CD4-positive, alpha-beta T cell treated with Interleukin-17A for 1 hour (primary cell): ENCODE measurements at places on chromosomes 3 and 15.

GRCh38 chr3:46089237-46090011 is 62.1 kb upstream of the XCR1 start:
- DNase-seq: peak; percentile 32

- no peak for DNase-seq
Observed at GRCh38 chr3:185630182-185630622, 44.1 kb downstream of the SENP2 start.

- no peak for DNase-seq
Observed at GRCh38 chr15:79519628-79520027, 87.5 kb downstream of the MINAR1 start.

DNA sequence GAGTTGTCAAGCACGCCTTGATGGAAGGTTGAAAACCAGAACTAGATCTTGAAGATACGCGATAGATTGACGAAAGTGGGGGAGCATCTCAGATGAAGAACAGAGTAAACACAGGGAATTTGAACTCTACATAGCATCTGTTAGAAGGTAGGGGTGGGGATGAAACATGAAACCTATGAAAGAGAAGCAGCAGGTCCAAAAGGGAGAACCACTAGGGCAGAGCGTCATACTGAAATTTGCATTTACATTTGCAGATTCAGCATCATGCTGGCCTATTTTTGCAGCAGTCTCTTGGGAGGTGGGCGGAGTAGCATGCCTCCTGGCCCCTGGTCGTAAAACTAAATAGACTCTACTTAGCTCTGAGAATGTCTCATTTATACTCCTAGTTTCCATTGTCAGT is 46.1 kb upstream of the RASGRP1 start:
- DNase-seq: peak; percentile 14

DNA sequence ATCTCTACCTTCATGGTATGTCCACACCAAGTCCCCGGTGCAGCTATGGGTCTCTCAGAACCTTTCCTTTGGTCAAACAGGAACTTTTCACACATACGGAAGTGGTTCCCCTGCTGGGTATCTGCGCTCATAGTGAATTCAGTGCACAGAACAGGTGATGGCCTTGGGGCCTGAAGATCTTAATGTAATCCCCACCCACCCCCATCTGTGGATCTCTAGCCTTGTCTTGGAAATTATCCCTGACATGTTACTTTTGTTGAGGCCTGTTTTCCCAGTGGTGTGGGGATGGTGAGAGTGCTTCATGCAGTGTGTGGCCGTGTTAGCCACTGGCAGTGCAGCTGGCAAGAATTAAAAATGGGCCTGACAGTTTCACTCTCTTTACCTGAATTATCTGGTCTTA is 71.9 kb upstream of the MYZAP start:
- no peak for DNase-seq

- no peak for DNase-seq
Observed at GRCh38 chr3:182732232-182733015, 60.9 kb upstream of the ATP11B start.

- DNase-seq: no peak
Observed at GRCh38 chr3:135452881-135453280, 512.6 kb upstream of the PPP2R3A start.

- DNase-seq: no peak
Observed at GRCh38 chr3:165837058-165837525, at the start of gene BCHE. Gene BCHE (minus strand): TSS chr3:165837423. CDS start chr3:165831033, 6,390 bp downstream.

- DNase-seq: no peak
Observed at GRCh38 chr3:37115446-37115845, 58.9 kb downstream of the LRRFIP2 start.

DNA sequence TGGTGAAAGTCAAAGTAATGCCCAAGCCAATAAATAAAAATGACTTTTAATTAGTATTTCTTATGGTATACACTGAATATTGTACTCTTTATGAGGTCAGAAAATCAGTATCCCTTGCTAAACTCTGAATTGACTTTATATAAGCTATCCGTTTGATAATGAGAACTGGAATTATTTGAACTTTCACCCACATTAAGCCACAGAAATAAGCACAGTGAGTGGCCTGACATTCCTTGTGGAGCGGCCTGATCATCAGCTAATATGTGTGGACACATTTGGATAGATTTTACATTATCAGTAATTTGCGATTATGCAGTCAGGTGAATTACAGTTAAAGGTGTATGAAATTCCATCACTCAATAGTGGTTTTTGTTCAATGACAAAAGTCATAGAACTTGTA is 136.0 kb upstream of the CBLB start:
- no peak for DNase-seq

GRCh38 chr15:70266412-70267121 is 168.8 kb upstream of the TLE3 start:
- DNase-seq: peak; percentile 39

DNA sequence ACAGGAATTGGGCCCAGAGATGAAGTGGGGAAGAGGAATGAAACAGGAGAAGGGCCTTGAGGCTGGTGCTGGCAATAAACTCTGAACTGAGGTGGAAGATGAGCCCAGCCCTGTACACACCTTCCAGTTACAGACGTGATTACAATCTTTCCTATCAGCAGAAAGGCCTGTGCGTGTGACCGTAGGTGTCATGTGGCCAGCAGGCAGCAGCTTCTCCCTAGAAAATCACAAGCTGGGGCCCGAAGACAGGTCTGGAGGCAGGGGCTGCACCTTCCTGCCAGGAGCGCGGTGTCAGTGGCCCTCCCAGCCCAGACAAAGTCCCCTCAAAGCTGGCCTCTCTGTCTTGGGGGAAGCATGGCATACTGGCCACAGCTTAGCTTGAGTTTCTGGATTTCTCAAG is 16.7 kb upstream of the PIGZ start:
- DNase-seq: no peak

DNA sequence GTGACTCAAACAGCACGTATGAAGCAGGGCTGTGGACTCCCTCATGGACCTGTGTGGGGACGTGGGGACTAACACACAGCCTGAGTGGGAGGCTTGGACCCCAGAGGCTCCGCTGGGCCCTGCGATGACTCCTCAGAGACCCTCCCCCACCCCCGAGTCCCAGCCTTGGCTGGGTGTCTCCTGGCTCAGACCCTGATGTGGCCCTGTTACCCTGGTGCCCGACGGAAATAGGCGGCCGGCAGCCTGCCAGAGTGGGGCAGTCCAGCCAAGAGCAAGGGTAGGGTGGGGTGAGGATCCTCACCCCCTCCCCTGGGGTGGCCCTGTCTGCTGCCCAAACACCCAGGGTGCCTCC is 15.3 kb downstream of the TNK2 start:
- DNase-seq: no peak

DNA sequence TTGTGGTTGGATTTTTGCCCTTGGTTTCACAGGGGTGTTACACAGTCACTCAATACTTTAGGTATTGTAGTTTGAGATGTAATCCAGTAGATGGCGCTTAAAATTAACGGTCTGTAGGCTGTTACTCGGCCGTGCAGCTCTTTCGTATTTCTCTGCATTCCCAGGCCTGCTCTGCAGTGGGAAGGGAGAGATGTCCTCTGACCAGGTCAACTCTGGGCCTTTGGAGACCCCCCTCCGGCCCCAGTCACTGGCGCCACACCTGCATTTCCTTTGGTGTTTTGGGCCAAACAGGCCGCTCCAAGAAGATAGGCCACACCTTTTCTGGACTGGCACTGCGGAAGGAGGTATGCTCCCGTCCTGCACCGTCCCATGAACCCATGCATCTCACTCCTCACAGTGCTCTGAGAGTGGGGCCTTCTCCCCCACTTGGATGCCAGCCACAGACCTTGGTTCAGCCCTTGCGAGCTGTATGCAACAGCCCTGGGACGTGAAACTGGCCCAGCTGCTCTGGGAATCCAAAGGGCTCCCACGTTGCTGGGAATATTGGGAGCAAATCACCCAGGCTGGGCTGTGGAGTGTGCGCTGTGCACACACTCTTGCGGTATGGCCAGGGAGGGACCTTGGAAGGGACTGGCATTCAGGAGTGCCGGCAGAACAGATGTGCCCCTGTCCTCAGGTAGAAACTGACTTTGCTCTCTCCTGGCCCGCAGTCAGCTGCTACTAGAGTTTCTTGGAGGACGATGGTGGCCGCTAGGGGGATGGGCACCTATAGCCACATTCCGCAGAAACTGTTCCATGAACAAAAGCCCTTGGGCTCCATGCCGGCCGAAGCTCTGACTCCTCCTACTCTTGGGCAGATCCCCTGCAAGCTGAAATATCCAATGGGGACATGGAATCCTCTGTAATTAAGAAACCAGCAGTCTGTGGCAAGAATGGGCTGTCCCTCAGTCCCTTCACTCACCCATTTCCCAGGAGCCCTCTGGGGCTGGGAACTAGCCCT is 410.5 kb upstream of the CADM2 start:
- DNase-seq: no peak

- DNase-seq: no peak
Observed at GRCh38 chr3:120646771-120647432, 35.1 kb downstream of the HGD start.

GRCh38 chr3:154656486-154656885 is 226.5 kb upstream of the GPR149 start:
- no peak for DNase-seq

DNA sequence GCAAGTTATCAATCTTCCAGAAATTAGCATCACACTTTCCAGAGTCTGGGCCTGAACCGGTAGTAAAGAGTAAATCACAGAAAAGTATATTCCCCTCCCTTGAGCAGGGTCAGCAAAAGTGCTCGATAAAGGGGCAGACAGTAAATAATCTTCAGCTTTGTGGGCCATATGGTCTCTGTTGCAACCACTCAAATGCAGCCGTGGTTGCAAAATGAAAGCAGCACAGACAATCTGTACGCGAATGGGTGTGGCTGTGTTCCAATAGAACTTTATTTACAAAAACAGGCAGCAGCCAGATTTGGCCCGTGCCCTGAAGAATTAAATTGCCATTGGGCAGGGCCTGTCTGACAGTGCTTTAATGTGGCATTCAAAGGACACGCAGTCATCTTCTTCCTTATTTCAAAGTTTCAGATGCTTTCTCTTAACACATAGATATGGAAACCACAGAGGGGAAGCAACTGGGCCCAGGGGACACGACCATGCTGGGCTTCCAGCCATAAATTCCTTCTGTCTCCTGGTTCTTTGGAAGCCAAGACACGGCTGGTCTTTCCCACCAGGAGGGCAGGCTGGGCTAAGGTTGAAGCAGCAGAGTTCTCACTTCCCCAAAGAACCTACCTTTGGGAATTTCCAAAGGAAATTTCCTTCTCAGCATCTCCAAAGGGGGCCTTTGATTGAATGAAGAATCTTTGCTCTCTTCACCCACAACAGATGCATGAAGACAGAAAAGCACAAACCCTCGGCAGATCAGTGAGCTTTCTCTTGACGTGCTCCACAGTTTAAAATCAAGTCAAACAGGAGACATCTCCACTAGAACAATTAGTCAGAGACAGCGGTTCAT is 489.8 kb upstream of the PROK2 start:
- DNase-seq: peak; percentile 37

DNA sequence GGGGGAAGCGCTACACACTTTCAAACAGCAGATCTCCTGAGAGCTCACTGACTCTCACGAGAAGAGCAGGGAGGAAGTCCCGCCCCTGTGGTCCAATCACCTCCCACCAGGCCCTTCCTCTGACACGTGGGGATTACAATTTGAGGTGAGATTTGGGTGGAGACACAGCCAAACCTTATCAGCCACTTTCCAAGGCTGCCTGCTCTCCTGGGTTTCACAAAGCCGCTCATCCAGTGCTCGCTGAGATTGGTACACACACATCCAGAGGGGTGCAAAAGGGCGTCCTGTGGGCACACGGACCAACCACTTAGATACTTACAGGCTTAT is 23.1 kb downstream of the XXYLT1 start:
- DNase-seq: no peak

GRCh38 chr15:46442184-46442583 is 807.4 kb downstream of the SQOR start:
- no peak for DNase-seq

GRCh38 chr15:72584006-72584405 is 70.5 kb upstream of the GOLGA6B start:
- no peak for DNase-seq

DNA sequence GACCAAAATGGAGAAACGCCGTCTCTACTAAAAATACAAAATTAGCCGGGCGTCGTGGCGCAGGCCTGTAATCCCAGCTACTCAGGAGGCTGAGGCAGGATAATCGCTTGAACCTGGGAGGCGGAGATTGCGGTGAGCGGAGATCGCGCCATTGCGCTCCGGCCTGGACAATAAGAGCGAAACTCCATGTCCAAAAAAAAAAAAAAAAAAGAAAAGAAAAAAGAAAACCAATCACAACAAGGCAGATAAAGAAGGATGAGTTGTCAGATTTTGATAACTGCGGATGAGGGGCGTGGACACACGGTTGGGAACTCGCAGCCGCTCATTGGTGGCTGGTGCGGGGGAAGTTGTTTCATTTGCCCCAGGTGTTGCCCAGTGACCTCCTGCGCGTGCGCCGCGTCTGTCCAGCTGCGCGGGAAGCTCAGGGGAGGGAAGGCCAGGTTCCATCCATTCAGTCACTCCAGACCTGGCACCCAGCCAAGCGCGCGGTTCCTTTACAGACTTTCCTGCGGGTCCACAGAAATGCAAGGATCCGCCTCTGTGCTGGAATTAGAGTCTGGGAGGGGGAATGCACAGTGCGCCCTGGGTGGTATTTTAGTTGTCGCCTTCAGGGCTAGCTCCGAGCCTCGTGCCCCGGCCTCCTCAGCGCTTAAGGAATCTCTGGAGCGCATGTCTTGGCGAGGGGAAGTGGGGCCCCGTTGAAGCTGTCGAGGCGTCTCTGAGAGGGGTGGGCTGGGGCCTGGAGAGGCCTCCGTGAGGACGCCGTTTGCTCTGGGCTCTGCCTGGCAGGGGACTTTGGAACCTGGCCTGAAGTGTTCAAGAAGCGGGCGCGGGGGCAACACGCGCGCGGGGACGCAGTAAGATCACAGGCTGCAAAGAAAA is 708 bp upstream of the GCHFR start:
- peak; percentile 45 for DNase-seq

GRCh38 chr3:142981108-142981507 is 17.6 kb upstream of the PAQR9 start:
- DNase-seq: no peak

GRCh38 chr3:17333893-17334292 is 408.5 kb downstream of the TBC1D5 start:
- no peak for DNase-seq

DNA sequence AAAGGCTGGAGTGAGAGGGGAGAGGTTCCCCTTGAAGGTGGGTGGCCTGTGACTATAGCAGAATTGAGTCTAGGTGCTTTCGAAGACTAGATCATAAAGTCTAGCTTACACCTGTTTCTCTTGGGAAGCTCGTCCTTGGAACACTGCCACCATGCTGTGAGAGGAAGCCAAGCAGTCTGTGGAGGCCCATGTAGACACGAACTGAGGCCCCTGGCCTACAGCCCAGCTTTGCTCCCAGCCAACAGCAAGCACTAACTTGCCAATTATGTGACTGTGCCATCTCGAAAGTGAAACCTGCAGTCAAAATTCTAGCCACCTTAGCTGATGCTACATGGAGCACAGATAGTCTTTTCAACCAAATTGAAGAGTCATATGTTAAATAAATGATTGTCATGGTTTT is 190.5 kb upstream of the NECTIN3 start:
- no peak for DNase-seq
